ENCODE measurements at places on chromosomes 12 and 14. TPM values are rescaled to one million over a fixed set of nuclear protein-coding genes. Genes with fewer than 3 reads are reported as not detected.

DNA sequence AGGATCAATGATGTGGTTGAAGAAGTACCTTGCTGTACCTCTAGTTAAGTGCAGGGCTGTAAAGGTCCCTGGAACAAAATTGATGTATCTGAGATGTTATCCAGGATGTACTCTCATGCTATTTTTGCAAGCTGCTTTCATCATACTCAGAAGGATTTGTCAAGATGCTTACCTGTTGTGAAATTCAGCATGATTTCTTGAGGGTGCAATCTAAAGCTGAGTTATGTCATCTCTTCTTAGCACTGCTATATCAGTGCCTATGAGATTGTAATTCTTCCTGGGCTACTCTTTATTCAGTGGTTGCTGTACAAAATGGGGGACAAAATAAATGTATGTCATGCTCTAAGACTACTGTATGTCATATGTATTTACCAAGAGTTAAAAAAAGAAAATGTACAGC is 340.7 kb upstream of the LMO3 start:
- no peaks in the 10 kb centered on the region for H3K4me1 ChIP-seq
- H3K4me3 ChIP-seq: no peak overlapping the region
- no peaks in the 10 kb centered on the region for H3K27me3 ChIP-seq
- no peaks in the 10 kb centered on the region for H3K36me3 ChIP-seq
- H3K27ac ChIP-seq: no peak overlapping the region

GRCh38 chr12:10453156-10453555 is at the start of gene KLRC1:
Gene KLRC1, minus strand, starts transcription at chr12:10453377. Its CDS starts 2,221 bp downstream, at chr12:10451156.
- no peaks in the 10 kb centered on the region for H3K36me3 ChIP-seq
- H3K4me1 ChIP-seq: no peaks in the 10 kb centered on the region
- no peak for DNase-seq
- H3K27me3 ChIP-seq: peaks cover 4% of the 10 kb centered on the region
- H3K4me3 ChIP-seq: no peak within 1 kb of the TSS

- DNase-seq: peak; percentile 42
- no peaks in the 10 kb centered on the region for H3K27me3 ChIP-seq
- peaks cover 86% of the 10 kb centered on the region for H3K4me1 ChIP-seq
- H3K4me3 ChIP-seq: peak overlapping the region; percentile 61
- H3K27ac ChIP-seq: peak overlapping the region; percentile 99
These were observed 51.4 kb downstream of the DAD1 start for GRCh38 chr14:22537436-22538310.

DNA sequence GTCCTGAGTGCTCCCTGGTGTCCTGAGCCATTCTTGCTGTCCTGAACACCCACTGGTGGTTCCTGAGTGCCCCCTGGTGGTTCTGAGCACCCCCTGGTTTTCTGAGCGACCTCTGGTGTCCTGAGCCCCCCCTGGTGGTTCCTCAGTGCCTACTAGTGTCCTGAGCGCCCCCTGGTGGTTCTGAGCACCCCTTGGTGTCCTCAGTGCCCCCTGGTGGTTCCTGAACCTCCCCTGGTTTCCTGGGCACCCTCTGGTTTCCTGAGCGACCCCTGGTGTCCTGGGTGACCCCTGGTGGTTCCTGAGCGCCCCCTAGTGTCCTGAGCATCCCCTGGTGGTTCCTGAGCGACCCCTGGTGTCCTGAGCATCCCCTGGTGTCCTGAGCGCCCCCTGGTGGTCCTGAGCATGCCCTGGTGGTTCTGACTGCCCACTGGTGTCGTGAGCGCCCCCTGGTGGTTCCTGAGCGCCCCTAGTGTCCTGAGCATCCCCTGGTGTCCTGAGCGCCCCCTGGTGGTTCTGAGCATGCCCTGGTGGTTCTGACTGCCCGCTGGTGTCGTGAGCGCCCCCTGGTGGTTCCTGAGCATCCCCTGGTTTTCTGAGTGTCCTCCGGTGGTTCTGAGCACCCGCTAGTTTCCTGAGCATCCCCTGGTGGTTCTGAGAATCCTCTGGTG is 473.1 kb downstream of the TMEM121 start:
- peak; percentile 64 for DNase-seq
- no peaks in the 10 kb centered on the region for H3K27me3 ChIP-seq
- no peaks in the 10 kb centered on the region for H3K36me3 ChIP-seq
- H3K27ac ChIP-seq: no peak overlapping the region
- no peak overlapping the region for H3K4me3 ChIP-seq

Gene ZNF385A
- total RNA-seq: 4.7 TPM

DNA sequence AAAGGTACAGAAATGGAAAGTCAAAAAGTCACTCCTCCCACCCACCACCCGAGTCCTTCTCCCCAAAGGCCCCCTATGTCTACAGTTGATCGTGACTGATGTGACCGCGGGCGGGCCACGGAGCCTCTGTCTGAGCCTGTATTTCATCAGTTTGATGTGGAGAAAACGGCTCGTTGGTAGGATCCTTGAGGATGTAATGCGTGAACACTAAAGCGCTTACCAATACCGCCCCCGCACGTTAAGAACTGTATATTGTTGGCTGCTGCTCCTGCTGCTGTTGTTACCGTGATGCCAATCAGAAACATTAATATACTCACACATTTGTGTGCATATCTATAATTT is 24.6 kb upstream of the UBC start:
- peak overlapping the region; percentile 70 for H3K4me3 ChIP-seq
- H3K27me3 ChIP-seq: no peaks in the 10 kb centered on the region
- peak overlapping the region; percentile 74 for H3K27ac ChIP-seq

Gene KRT3
- not detected for total RNA-seq

DNA sequence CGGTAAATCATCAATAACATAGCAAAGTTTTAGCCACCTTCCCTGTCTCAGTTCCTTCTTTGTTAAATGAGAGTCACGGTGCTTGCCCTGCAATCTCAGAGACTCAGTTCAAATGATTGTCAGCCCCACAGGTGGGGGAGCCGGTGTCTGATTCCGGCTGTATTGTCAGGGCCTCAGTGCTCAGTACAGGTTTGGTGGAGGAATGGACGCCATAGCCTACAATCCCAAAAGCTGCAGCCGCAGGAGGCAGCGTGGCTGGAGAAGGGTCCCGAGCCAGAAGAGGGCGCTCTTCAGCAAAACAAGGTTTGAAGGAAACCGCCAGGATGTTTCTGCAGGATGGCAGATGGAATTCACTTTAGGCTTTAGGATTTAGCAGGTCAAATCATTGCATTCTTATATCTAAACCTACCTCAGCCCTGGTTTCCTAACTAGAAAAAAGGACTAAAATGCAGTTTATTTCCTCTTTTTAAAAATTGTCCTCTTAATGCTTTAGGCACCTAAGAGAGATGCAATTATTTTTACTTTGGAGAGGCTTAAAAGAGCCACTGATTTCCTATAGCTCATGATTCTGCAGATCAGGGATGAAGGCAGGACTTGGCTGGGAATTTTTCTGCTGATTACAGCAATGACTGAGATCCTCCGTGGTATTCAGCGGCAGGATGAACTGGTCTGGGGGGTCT is 29.2 kb downstream of the FOS start:
- peaks cover 13% of the 10 kb centered on the region for H3K4me1 ChIP-seq
- no peaks in the 10 kb centered on the region for H3K27me3 ChIP-seq
- no peak overlapping the region for H3K4me3 ChIP-seq
- H3K27ac ChIP-seq: no peak overlapping the region
- peak; percentile 56 for DNase-seq
- no peaks in the 10 kb centered on the region for H3K36me3 ChIP-seq

GRCh38 chr12:89235189-89235993 is 116.9 kb downstream of the DUSP6 start:
- no peaks in the 10 kb centered on the region for H3K36me3 ChIP-seq
- H3K27me3 ChIP-seq: no peaks in the 10 kb centered on the region

DNA sequence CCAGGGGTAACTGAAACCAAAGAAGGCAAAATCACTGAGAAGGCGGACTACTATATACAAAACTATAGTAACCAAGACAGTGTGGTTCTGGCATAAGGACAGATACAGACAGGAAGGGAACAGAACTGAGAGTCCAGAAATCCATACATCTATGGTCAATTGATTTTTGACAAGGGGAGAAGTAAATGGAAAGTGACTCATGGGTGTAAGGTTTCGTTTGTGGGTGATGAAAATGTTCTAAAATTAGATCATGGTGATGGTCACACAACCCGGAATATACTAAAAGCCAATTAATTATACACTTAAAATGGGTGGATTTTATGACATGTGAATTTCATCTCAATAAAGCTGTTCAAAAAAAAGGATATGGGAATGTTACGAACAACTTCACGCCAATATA is 18.7 kb downstream of the ANGEL1 start:
- H3K27ac ChIP-seq: no peak overlapping the region
- H3K36me3 ChIP-seq: peaks cover 49% of the 10 kb centered on the region
- H3K27me3 ChIP-seq: no peaks in the 10 kb centered on the region
- no peaks in the 10 kb centered on the region for H3K4me1 ChIP-seq
- DNase-seq: no peak
- no peak overlapping the region for H3K4me3 ChIP-seq

DNA sequence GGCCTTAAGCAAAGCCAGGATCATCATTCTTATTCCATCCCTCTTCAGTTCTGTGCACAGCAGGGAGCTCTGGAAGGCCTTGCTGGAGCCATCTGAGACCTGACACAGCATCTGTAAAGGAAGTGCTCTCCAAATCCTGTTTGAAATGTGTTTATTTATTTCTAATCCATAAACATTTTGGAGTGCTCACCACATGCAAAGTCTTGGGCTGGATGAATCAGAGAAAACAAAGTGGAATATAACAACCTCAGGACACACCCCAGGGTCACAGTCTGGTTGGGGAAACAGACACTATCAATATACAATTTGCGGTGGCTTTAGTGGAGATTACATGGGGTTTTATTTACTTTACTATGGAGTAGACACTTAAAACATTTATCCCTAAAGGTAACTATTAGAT is 54.3 kb downstream of the BMP4 start:
- no peak overlapping the region for H3K4me3 ChIP-seq
- no peak for DNase-seq
- H3K27me3 ChIP-seq: no peaks in the 10 kb centered on the region
- H3K4me1 ChIP-seq: no peaks in the 10 kb centered on the region
- H3K36me3 ChIP-seq: no peaks in the 10 kb centered on the region

DNA sequence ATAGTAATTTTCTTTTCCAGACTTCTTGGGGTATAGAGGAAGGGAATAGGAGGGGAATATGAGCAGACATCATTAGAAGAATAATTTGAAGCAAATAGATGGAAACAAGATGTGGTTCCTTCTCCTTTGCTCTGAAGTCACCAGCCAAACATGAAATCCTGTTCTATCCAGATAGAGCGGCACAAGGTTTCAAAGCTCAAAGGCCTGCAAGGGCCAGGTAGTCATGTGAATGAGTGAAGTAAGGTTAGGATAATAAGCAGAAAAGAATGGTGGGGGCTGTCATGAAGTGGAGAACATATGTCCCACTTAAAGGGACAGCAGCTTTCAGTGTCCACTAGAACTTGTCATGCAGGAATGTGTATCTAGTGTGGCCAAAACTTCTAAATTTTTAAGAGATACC is 2.5 kb upstream of the IKZF4 start:
- no peaks in the 10 kb centered on the region for H3K36me3 ChIP-seq
- no peak for DNase-seq
- H3K4me1 ChIP-seq: peaks cover 30% of the 10 kb centered on the region
- H3K4me3 ChIP-seq: no peak overlapping the region

DNA sequence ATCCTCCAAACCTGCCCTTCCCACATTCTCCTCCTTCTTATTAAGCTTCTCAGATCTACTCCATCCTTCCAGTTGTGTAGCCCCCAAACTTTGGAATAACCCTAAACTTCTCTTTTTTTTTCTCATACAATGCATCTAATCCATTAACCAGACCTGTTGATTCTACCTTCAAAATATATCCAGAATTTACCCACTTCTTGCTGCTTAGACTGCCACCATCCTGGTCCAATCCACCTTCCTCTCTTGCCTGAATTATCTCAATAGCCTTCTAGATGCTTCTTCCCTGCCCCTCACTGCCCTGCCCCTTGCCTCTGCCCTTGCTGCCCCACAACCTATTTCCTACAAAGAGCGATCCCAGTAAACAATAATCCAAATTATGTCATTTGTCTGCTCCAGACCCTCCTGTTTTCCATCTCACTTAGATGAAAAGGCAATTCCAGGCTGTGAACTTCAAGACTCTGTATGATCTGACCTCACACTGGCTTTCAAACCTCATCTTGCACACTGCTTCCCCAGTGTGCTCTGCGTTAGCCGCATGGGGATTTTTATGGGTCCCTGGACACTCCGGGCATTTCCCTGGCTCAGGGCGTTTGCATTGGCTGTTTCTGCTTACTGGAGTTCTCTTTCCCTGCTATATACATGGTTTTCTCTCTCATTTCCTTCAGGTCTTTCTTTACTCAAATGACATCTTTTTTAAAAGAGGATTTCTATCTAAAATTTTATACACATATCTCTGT is 42.6 kb upstream of the HIF1A start:
- H3K27ac ChIP-seq: no peak overlapping the region
- no peaks in the 10 kb centered on the region for H3K36me3 ChIP-seq
- no peak overlapping the region for H3K4me3 ChIP-seq

GRCh38 chr12:117857632-117858612 is 110.9 kb downstream of the KSR2 start:
- H3K4me1 ChIP-seq: no peaks in the 10 kb centered on the region
- H3K4me3 ChIP-seq: no peak overlapping the region
- H3K27ac ChIP-seq: no peak overlapping the region
- no peaks in the 10 kb centered on the region for H3K36me3 ChIP-seq
- H3K27me3 ChIP-seq: peaks cover 5% of the 10 kb centered on the region
- DNase-seq: peak; percentile 40

DNA sequence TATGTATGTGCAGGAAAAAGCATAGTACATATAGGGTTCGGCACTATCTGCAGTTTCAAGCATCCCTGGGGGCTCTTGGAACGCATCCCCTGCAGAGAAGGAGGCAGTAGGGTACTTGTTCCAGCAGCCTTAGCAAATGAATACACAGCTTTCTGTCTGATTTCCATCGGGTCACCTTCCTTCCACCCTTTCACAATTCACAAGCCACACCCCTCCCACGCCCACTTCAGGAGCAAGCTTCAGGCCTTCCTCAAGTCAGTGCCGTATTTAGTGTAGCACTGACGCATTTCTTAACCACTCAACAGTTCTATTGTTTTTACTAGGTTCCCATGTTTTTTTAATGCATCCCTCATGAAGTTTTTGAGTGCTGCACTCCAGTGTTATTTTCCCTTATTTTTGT is 64.2 kb downstream of the CLMN start:
- no peak overlapping the region for H3K4me3 ChIP-seq
- no peaks in the 10 kb centered on the region for H3K36me3 ChIP-seq
- H3K27ac ChIP-seq: no peak overlapping the region
- H3K4me1 ChIP-seq: no peaks in the 10 kb centered on the region
- no peaks in the 10 kb centered on the region for H3K27me3 ChIP-seq

- H3K4me1 ChIP-seq: no peaks in the 10 kb centered on the region
- H3K27ac ChIP-seq: no peak overlapping the region
- no peaks in the 10 kb centered on the region for H3K36me3 ChIP-seq
- no peak for DNase-seq
These were observed 85.6 kb downstream of the SMOC1 start for GRCh38 chr14:69964841-69965240.

Measured in CD4-positive, alpha-beta T cell (primary cell).